ENCODE measurements at places on chromosomes 2 and 18.

- DNase-seq, result no peak
Measured at GRCh38 chr2:28199995-28200679, 192.5 kb upstream of the FOSL2 start.

- DNase-seq, result no peak
Measured at GRCh38 chr2:55136138-55136541, 85.9 kb upstream of the RTN4 start.

DNA sequence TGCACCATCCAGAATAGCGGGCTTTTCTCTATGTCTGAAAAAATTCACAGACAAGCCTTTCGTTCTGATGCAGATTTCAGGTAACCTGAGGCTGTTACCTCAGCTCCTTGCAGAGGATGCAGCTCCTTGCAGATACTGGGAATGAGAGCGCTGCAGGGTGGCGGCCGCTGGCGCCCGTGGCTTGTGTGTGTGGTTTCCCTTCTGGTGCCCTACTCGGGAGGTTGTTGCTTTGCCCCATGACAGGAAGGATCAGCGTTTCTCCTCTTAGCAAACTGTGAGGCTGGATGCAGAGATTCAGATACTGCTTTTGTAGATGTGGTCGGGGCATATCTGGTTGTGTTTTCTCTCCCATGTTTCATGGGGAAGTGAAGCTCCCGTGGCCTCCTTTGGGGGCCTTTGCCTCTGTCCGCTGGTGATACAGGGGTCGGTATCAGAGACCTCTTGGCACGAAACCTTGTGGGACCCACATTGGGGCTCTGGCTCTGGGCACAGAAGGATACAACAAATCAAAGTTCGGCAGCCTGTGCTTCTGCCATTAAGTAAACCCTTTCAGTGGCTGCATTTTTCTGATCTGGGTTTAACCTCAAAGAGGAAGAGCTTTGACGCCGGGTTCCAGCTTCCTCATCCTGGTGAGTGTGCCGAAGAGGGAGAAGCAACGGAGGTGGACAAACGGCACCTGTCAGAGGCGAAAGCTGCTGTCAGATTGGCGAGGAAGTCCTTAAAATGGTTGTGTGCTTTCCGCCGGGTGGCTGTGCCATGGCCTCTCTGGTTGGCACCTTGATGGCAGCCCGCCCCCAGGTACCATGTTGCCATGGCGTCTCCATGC is 127.8 kb downstream of the MBP start:
- no peak for DNase-seq

DNA sequence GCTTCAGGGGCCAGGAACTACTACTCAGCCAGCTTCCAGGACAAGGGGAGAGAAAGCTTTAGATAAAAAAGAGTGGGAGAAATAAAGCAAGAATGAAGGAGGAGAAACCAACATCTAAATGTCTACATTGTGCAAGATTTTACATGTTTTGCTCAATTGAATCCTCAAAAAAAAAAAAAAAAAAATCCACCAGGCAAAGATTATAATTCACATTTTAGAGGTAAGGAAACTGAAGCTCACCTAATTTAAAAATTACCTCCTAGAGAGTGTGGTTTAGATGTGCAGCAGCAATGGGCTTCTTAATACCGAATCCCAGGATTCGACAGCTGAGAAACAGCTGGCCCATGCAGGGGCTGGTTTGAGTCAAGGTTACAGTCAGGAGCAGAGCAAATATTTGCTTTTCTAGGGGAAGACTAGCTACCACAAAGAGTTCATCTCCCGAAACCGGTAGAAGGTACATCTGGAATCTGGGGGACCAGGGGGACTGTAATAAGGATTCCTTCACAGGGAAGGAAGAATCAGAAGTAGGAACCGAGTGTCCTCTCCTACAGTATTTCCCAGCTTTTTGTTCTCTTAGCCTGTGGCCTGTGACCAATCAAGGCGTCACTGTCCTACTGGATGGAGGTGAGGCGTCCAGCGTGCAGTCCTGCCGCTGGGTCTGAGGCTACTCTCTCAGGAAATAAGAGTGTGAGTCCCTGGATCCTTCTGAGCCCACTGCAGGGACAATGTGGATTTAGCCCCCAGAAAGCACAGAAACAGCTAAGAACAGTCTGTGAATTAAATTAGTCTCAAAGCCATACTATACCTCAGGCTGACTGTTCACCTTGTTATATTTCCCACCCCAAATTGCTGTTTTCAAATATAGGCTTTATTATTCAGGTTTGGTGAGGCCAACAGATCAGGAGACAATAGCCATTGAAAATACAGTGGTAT is 42.3 kb downstream of the IL1R2 start:
- DNase-seq, result no peak

DNA sequence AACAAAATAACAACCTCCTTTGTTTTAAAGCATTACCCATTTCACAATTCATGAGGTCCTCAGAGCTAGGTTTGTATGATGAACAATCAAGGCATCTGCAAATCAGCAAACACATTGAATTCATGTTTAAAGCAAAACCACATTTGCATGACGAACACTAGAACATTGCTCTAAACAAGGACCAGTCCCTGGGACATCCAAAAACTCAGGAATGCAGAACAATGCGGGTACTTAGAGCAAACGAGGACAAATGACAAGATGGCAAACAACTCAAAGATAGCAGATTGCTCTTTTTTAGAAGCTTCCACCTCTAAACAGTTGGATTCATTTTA is 45.7 kb upstream of the RALBP1 start:
- DNase-seq, result no peak

DNA sequence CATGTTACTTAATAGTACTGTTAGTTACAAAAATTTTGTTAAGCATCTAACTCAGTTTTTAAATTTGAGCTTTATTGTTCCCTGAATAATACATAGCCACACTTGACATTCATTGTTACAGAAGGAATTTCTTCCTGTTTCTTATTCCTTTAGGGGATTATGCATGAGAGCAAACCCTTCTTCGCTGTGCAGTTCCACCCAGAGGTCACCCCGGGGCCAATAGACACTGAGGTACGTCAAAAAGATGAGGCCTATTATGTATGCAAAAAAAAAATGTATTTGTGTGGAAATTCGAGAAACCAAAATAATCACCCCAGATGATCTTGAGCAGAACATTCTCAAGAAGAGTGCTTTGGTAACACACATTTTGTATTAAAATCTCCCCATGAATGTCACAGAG is 36.3 kb downstream of the CPS1 start:
- DNase-seq, result no peak

DNA sequence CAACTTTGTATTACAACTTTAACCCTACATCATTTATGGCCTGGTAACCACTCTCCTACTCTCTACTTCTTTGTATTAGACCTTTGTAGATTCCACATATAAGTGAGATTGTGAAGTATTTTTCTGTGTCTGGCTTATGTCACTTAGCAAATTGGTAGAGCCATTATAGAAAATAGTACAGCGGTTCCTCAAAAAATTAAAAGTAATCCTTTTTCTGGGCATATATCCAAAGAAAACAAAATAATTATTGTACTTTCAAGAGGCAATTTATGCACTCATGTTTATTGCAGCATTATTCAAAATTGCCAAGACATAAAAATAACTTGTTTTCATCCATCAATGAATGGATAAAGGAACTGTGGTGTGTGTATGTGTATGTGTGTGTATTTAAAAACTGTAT is 537.5 kb upstream of the FSIP2 start:
- DNase-seq, result peak; percentile 22

- no peak for DNase-seq
Measured at GRCh38 chr2:172342611-172343010, 84.8 kb upstream of the ITGA6 start.
